ENCODE measurements at places on chromosomes 11 and 22.

- DNase-seq = no peak
Observed at GRCh38 chr11:102946237-102946636, 9.3 kb downstream of the MMP13 start.

DNA sequence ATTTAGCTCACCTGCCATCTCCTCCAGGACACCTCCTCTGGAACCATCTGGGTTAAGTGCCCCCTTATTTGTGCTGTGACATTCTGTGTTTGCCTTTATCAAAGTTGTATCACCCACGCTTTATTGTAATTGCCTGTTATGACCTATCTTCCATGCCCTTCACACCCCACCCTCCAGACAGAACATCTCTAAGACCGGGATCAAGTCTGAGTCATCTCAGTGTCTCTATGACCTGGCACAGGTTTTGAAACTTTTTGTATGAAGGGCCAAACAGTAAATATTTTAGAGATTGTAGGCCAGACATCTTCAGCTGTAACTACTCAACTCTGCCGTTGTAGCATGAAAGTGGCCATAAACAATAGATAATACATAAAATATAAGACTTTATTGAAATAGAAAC, 161.8 kb downstream of the SPON1 start:
- no peak for DNase-seq

GRCh38 chr11:93219440-93219839, 21.6 kb upstream of the SLC36A4 start:
- no peak for DNase-seq

DNA sequence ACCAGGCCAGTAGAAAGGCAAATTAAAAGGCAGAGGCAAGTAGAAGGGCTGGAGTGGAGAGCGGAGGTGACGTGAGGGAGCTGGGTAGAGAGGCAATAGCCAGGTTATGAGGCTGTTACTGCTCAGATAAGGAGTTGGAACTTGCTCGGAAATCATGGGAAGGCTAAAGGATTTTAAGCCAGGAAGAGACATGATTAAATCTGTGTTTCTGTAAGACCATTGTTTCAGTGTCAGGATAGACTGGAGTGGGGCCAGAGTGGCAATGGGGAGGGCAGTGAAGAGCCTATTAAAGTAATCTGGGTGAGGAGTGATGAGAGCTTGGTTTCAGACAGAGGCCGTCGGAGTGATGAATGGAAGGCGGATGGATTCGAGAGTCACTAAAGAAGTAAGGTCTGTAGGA, 39.0 kb downstream of the GRAMD1B start:
- DNase-seq = no peak

DNA sequence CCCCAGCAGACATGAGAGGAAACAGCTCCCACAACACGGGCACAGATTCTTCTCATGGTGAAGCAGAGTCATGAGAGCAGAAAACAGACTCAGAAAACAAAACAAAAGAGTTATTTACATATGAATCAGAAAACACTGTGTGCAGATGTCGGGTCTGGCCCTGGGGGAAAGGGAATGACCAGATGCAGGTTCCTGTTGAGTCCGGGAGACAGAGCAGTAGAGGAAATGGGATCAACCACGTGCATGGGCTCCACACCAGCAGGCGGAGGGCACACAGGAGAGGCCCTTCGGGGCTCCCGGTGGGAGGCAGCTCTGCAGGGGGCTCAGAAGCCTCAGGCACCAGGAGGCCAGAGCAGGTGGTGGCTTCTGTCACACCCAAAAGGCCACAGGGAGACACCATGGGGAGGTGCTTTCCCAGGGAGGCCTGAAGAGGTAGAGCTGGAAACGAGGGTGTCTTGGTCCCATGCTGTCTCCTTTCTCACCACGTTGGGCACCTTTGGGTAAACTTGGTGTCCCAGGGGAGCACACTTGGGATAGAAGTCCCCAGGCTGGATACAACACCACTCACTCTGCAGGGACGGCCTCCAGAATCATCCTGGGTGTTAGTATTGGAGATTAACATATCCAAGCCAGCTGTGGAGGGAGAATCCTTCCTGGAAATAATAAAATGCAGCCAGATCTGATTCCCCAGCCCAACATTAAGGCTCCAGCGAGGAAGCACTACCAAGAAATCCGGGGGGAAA, 764.7 kb downstream of the BRD1 start:
- no peak for DNase-seq
